Iris pigment epithelial cell (primary cell): ENCODE measurements at places on chromosomes 2 and 18.
A peak's percentile ranks its signal among the peaks of the same experiment; 100 is the strongest.

DNA sequence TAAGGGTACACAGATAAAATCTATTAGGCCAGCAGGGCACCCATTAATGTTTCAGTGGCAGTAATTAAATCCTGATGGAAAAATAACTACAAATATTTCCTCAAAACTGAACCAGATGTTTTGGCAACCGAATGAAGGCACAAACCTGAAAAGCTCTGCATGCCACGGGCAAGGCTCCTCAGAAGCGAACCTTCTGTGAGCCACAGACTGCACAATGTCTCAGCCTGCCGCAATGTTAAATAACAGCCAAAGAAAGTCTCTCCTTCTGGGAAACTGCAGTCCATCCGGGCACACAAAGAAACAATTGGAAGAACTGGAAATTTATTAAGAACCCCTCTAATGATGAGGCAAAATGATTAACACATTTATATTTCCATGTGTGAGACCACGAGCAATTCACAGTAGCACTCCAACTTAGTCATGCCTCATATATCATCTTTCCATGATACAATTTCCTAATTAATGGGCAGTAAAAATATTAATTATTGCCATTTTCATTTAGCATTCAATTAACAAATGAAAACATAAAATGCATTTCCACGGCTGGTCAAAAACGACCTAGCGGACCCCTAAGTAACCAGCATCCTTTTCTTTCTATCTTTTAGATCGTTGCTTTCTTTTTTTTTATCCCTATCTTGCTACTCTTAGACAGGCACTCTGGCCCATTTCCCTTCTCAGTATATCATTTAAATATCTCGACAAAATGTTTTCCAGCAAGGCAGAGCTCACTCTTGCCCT lies 237.5 kb downstream of the EPHA4 start:
- DNase-seq: no peak

DNA sequence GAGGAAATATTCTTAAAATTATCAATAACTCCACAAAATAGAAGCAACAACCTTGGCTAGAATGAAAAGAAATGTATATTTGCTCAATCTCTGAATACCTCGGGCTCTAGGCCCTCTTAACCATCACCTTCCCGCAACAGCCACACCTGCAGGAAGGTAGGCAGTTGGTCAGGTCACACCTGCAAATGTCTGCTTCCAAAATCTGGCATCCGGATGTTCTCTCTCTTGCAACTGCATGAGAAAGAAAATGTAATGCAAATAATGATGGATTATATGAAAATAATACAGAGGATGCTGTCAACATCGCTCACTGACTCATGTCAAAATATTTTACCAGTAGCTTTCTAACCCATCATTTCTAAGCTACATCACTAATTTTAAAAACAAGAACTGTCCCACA lies 148.3 kb downstream of the SATB2 start:
- DNase-seq: no peak

DNA sequence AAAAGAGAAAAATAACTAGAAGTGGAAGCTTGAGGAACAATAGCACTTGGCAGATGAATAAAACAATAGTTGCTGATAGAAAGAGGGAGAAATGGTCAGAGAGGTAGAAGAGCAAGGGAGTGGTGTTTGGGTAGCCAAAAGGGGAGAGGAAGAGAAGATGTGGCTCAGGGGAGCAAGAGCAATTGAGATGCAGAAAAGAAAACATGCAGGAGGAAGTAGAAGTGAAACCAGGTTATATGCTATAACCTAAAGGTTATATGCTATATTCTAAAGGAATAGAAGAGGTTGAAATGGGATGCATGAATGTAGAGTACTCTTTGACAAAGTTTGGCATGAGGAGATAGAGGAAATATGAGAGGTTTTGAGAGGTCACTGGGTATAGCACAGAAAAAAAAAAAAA lies 759.5 kb downstream of the SATB2 start:
- DNase-seq: no peak

DNA sequence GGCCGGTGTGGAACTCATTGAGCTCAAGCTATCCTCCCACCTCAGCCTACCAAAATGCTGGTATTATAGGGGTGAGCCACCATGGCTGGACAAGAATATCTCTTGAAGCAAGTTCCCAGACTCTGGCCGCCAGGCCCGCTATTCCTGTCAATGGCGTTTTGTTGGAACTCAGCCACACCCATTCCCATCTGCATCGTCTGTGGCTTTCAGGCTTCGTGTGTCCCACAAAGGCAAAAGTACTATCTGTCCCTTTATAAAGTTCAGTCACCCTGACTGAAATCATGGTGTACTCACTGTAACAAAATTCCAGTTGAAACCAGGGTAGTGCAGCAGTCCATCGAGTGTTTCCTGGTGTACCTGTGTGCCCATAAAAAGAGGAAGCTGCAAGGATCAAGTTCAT lies 96.7 kb downstream of the SH3BP4 start:
- no peak for DNase-seq

DNA sequence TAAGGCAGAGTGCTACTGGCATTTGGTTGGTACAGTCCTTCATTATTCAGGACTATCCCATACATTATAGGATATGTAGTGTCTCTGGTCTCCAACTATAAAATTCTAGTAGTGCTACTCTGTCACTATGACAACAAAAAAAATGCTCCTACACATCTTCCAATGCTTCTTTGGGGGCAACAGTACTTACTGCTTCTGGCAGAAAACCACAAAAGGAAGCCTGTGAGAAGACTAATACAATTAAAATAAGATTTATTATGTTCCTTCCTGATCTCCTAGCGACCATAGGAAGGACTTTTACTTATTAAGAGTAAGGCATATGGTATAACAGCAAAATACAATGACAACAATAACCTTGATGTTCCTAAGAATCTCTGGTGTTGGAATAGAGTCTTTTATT lies 48.4 kb upstream of the CPO start:
- no peak for DNase-seq

GRCh38 chr2:229330952-229331351 lies 59.9 kb upstream of the PID1 start:
- DNase-seq: no peak

- DNase-seq: no peak
Measured at GRCh38 chr2:12071318-12071717, 324.9 kb downstream of the LPIN1 start.

- no peak for DNase-seq
Measured at GRCh38 chr2:192060161-192060560, 134.6 kb downstream of the TMEFF2 start.

- DNase-seq: peak; percentile 91
Measured at GRCh38 chr2:102155703-102156515, 13.4 kb downstream of the IL1R1 start.

DNA sequence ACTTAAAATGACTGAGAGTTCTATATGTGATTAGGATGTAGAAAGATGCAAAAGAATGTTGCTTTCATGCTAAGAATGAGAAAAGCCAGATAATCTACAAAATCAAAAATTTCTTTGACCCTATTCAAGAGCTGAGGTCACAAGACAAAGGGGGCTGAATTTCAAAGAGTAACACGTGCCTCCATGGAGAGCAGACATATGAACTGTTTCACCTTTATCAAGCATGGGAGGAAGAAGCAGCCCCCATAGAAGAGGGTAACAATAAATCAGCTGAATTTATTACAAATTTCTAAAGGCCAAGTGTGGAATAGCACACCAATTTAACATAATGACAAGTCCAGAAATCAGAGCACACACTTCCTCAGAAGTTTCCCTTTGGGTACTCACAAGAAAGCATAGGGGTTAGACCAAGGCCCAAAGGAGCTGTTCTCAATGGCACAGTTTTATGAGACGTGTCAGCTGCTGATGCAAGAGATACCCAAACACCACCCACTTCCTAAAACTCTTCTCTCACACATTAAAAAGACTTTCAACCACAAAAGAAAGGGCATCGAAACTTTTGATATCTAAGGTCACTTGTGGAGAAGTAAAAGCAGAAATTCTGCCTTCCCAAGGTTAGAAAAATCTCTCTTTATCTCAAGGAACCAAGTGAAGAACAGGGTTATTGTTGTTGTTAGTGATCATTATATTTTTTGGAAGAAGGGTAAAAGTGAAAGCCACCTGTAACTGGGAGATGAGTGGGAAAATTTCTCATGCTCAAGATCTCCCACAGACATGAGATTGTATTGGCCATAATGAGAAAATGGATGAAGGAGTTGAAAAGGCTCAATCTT lies 950.1 kb downstream of the TRIB2 start:
- DNase-seq: no peak

- no peak for DNase-seq
Measured at GRCh38 chr2:3208591-3208990, 169.0 kb downstream of the EIPR1 start.

DNA sequence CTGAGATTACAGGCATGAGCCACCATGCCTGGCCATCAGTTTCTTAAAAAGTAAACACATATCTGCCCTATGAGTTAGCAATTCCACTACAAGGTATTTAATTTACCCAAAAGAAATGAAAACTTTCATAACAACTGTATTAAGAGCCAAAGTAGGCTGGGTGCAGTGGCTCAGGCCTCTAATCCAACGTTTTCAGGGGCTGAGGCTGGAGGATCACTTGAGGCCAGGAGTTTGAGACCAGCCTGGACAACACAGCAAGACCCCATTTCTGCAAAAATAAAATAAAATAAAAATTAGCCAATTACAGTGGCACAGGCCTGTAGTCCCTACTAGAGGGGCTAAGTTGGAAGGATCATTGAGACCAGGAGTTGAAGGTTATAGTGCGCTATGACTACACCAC lies 6.5 kb downstream of the ROCK2 start:
- DNase-seq: no peak

DNA sequence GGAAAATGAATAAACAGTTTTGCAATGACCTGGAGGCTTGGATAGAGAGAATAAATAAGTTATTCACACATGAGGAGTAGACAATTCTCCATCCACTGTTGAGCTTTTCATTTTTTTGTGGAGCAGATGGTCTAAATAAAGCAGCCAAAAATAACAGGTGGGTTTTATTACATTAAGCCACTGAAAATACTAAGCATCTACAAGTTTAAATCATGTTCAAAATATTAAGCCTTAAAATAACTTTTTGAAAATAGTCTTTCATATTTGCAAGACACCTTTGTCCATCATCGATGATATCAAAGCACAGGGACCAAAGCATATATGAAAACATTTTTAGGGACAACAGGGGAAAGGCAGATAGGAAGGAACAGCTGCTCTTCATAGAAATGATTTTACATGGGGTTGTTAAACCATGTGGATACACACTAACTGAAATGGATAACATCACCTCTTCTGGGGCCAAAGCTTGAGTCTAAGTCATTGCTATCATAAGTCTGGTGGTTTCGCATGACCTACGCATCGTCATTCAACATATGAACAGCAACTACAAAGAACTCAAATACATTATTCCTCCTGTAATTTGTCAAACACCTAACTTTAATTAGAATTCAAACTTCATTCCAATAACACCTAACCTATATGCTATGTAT lies 197.6 kb upstream of the CHST9 start:
- DNase-seq: no peak

- DNase-seq: no peak
Measured at GRCh38 chr2:203394519-203395227, 66.5 kb downstream of the ABI2 start.

DNA sequence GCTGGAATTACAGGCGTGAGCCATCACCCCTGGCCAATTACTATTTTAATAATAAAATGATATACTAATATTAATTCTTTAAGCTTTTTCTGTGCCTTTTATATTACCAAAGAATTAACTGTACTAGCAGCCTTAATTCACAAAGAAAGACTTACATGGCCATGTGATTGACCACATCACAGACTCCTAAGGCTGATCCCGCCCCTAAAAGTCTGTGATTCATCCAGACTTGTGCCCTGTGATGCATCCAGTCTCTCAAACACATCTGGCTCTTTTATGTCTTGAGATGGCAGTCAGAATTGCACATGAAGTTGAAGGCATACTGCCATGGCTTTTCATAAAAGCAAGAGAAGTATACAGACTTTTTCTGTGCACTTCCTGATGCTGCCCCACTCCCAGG lies 91.7 kb downstream of the DTNA start:
- DNase-seq: peak; percentile 50

GRCh38 chr2:70519453-70519852 lies 34.2 kb downstream of the TGFA start:
- no peak for DNase-seq

- peak; percentile 99 for DNase-seq
Measured at GRCh38 chr2:112764071-112765044, at the start of gene CKAP2L. TSS of gene CKAP2L (minus strand) at chr2:112764609. CDS start at chr2:112764598, 11 bp downstream.

GRCh38 chr18:63079114-63079513 lies 240.5 kb downstream of the BCL2 start:
- DNase-seq: no peak

DNA sequence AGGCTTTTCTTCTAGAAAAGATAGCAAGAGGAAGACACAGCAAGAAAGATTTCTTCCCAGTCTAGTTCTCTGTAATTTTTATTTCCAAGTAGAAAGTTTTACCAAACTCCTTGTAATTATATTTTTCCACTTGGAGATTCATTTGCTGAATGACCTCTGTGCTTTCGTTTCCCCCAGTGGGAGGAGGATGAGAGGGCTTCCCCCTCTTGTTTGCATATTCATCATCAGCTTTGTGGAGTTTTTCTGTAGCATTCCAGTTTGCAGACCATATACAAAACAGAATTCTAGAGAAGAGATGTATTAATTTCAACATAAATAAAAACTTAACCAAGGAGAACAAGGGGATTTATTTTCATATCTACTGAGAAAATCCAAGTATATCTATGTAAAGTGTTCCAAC lies 51.3 kb downstream of the RMDN2 start:
- no peak for DNase-seq

GRCh38 chr2:4300616-4301015 lies 597.2 kb downstream of the DCDC2C start:
- DNase-seq: no peak

- no peak for DNase-seq
Measured at GRCh38 chr2:176081837-176082524, 1.8 kb downstream of the EVX2 start.

DNA sequence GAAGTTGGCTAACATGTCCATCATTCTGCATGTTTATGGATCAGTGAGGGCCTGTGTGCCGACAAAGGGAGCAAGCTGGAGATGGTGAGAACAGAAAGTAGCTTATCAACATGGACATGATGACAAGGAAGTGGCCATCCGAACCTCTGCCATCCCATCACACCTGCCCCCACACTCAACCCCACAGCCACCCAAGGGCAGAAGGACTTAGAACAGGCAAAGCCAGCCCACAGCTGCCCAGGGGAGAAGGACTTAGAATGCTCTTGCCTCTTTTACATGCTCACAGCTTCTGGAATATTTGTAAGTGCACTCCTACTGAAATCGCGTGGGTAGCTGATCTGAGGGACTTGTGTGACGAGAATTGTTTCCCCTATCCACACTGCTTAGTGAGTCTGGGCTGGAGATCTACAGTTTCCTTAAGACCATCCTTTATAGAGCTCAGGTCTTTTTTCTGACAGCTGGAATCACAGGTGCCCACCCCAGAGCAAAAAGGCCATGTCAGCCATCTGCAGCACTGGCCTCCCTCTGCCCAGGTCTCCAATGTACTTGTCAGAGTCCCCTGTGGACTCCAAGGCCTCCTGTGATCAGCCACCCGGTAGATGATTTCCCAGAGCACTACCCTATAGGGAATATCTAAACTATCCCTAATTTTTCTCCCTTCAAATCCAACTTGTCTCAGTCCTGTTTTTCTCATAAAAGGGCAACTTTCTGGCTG lies 154.1 kb downstream of the SMAD7 start:
- no peak for DNase-seq
